ENCODE measurements at places on chromosomes 12 and 14. TPM values are rescaled to one million over a fixed set of nuclear protein-coding genes. Genes with fewer than 3 reads are reported as not detected.
A peak's percentile ranks its signal among the peaks of the same experiment; 100 is the strongest.

- H3K4me3 ChIP-seq = peak overlapping the region; percentile 92
- H3K36me3 ChIP-seq = peaks cover 37% of the 10 kb centered on the region
- peaks cover 72% of the 10 kb centered on the region for H3K4me1 ChIP-seq
- no peaks in the 10 kb centered on the region for H3K27me3 ChIP-seq
- DNase-seq = no peak
Observed at GRCh38 chr12:6535697-6535946, 1.3 kb downstream of the GAPDH start.

DNA sequence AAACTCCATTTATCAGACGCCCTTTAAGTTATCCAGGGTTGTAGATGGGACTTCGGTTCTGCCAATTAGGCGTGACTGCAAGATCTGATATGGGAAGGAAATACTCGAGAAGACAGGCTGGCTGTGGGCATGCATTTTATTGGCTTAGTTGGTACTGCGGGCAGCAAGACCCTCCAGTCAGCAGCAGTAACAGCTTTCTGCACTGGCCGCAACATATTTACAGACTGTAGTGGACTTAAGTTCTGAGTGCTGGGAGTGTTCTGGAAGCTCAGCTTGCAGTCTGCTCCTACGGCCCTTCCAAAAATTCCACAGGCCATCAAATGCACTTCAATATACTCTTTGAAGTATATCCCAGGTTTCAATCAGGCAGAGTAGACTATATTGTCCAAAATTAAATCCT is 21.1 kb downstream of the KITLG start:
- no peak for DNase-seq
- H3K4me1 ChIP-seq = no peaks in the 10 kb centered on the region
- no peak overlapping the region for H3K27ac ChIP-seq
- no peaks in the 10 kb centered on the region for H3K27me3 ChIP-seq
- no peak overlapping the region for H3K4me3 ChIP-seq

DNA sequence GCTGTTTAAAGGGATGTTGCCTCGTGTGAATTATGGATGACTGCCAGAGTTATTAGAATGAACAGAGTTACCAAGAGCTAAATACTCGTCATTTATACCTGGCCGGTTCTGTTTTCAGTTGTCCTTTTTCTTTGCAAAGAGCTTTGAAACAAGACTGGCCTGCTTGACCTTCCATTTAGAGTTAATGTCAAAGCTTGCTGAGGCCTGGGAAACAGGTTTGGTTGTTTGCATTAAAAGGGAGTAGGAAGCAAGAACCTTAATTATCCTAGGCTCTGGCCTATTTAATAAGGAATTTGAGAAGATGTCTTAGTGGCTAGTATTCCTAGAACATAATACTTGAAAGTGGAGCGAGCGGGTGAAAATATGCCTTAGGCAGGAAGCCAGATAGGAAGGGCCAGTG is 233.3 kb downstream of the CACNA1C start:
- no peak for DNase-seq
- no peak overlapping the region for H3K4me3 ChIP-seq
- H3K4me1 ChIP-seq = no peaks in the 10 kb centered on the region
- H3K36me3 ChIP-seq = no peaks in the 10 kb centered on the region
- no peak overlapping the region for H3K27ac ChIP-seq
- H3K27me3 ChIP-seq = peaks cover 4% of the 10 kb centered on the region

- H3K27me3 ChIP-seq = no peaks in the 10 kb centered on the region
- H3K4me3 ChIP-seq = no peak overlapping the region
- no peak for DNase-seq
- no peak overlapping the region for H3K27ac ChIP-seq
- H3K36me3 ChIP-seq = no peaks in the 10 kb centered on the region
Observed at GRCh38 chr12:47777741-47778558, 4.9 kb downstream of the SLC48A1 start.

DNA sequence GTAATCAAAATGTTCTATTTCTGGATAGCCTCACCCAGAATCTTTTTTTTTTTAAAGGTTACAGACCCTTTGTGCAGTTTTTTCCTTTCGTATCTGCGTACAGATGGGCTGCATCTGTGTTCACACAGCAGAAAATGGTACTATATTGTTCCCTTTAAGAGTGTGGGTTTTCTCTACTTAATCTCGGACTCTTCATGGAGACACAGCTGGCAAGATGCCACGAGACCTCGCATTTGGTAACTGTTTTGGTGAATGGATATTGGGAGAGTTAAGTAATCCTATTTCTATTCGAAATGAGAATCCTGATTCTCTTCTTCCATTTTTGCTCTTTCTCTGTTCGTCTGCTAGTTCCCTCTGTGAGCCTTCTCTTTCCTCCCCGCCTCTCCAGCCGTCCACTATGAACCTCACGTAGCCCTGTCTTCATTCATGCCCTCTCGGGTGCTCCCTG is 85.7 kb downstream of the SAMD4A start:
- DNase-seq = no peak
- peaks cover 3% of the 10 kb centered on the region for H3K27me3 ChIP-seq
- H3K4me1 ChIP-seq = no peaks in the 10 kb centered on the region
- H3K36me3 ChIP-seq = no peaks in the 10 kb centered on the region
- H3K4me3 ChIP-seq = no peak overlapping the region
- H3K27ac ChIP-seq = no peak overlapping the region

DNA sequence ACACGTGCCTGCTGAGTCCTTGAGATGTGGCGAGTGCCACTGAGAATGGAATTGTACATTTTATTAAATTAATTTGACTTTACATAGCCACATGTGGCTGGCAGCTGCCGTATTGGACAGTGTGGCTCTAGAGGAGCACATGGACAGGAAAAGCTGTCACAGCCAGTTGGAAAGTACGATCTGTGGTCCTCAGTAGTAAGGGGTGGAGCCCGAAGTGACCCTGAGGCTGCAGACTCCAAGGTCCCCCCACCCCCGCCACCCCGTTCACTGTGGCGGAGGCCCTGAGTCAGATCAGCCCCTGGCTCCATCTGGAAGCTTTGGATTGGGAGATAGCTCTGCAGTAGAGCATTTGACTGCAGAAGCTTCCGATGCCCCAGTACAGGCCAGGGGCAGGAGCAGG is 25.8 kb upstream of the BEGAIN start:
- no peaks in the 10 kb centered on the region for H3K27me3 ChIP-seq
- DNase-seq = no peak
- peaks cover 12% of the 10 kb centered on the region for H3K4me1 ChIP-seq
- no peaks in the 10 kb centered on the region for H3K36me3 ChIP-seq

DNA sequence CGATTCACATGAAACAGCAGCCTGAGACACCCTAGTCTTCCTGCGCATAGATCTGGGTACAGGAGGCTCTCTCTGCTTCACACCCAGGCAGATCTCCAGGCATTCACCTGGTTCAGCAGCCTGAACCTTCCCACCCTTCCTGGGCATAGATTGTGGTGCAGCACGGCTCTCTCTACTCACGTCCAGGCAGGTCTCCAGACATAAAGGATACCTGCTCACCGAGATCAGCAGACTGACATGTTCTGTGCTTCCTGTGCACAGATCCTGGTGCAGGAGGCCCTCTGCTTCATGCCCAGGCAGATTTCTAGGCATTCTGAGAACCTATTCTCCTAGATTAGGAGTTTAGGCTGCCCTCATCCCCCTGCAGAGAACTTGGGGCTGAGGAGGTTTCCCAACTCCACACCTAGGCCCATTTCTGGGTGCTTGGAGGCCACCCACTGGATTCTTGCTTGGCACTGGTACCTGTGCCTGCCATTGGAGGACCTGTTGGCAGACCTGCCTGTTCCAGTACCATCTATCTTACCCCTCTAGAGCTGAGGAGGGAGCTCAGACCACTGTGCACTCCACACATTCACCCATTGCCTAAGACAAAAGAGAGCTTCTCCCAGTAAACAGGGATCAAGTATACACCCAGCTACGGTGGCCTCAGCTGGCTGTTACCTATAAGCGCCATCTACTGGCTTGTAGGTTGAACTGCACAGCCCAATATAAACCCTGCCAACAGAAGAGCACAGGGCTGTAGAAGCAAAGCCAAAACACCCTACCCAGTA is 28.0 kb upstream of the GARIN6 start:
- H3K4me3 ChIP-seq = no peak overlapping the region
- H3K27ac ChIP-seq = no peak overlapping the region
- DNase-seq = no peak

DNA sequence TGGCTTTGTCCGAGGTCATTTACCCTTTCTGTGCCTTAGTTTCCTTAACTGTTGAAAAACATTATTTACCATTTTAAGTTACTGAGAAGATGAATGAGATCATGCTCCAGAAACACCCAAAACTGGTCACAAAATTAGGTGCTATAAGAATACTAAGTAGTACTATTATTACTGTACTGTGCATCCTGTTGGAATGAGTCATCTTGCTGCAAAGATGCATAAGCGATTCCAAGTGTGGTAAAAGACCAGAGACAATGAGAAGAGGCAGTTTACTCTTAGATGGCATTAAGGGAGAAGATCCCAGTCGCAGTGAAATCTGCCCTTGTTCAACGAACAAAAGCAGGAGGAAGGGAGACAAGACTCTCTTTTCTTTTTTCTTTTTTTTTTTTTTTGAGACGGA is 4.2 kb upstream of the PLEKHA5 start:
- no peak for DNase-seq
- no peaks in the 10 kb centered on the region for H3K27me3 ChIP-seq
- H3K4me3 ChIP-seq = no peak overlapping the region
- no peak overlapping the region for H3K27ac ChIP-seq
- no peaks in the 10 kb centered on the region for H3K36me3 ChIP-seq
- no peaks in the 10 kb centered on the region for H3K4me1 ChIP-seq

- H3K27ac ChIP-seq = no peak overlapping the region
- no peaks in the 10 kb centered on the region for H3K4me1 ChIP-seq
- H3K4me3 ChIP-seq = no peak overlapping the region
- no peak for DNase-seq
- H3K27me3 ChIP-seq = no peaks in the 10 kb centered on the region
Observed at GRCh38 chr14:26811756-26812305, 214.0 kb upstream of the NOVA1 start.

Gene VCPKMT
- 19.9 TPM for total RNA-seq

Gene EPYC
- not detected for total RNA-seq

Gene B4GALNT1
- 4.1 TPM for total RNA-seq

Measured in CD8-positive, alpha-beta memory T cell (primary cell).